T-helper 17 cell (primary cell): ENCODE measurements at places on chromosomes 11 and 22.
A peak's percentile ranks its signal among the peaks of the same experiment; 100 is the strongest.

- DNase-seq, result no peak
These were observed 34.8 kb downstream of the MRGPRX2 start for GRCh38 chr11:19025481-19026406.

- no peak for DNase-seq
These were observed 44.6 kb downstream of the KCNQ1OT1 start for GRCh38 chr11:2655016-2655719.

DNA sequence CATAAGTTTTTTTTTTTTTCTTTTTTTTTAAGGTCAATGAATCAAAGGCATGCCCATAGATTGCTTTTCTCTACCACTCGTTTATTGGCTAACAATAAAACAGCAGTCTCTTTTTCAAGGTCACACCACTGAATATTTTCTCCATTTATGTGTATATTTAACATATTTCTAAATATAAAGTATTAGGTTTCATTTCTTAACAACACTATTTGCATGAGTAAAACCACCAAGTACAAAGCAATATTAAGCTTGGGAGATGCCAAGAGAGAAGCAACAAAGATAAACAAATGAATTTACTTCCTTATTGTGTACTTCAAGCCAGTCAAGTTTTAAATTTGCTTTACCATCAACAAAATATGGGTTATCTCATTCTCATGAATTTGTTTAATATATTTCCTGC is 708.9 kb upstream of the CCDC179 start:
- DNase-seq, result no peak

DNA sequence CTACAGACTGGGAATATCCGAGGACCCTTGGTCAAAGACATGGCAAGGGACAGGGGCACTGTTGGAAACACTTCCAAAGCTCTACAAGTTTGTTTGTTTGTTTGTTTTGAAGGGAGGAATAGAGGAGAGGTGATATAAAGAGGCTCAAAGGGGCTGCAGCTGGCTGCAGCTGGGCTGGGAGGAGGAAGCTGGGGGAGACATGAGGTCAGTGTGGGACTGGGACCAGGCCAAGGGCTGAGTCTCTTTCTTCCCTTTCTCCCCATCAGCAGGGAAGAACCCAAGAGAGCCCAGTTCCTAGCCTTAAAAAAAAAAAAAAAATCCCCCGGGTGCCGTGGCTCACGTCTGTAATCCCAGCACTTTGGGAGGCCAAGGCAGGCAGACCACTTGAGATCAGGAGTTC is 5.0 kb downstream of the RHOG start:
- DNase-seq, result no peak

DNA sequence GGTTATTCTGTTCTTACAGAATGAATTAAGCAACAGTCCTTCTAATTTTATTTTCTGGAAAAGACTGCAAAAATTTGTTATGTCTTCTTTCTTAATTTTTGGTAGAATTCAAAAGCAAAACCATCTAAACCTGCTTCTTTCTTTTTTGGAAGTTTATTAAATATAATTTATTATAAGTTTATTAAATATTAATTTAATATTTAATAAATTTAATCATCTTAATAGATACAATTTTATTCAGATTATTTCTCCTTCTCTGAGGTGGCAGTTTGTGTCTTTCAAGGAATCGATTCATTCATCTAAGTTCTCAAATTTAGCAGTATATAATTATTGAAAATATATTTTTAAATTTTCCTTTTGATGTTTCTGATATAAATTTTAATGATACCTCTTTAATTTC is 837.5 kb upstream of the LRRC4C start:
- DNase-seq, result no peak

- DNase-seq, result no peak
These were observed 40.2 kb downstream of the WT1 start for GRCh38 chr11:32395127-32395526.

DNA sequence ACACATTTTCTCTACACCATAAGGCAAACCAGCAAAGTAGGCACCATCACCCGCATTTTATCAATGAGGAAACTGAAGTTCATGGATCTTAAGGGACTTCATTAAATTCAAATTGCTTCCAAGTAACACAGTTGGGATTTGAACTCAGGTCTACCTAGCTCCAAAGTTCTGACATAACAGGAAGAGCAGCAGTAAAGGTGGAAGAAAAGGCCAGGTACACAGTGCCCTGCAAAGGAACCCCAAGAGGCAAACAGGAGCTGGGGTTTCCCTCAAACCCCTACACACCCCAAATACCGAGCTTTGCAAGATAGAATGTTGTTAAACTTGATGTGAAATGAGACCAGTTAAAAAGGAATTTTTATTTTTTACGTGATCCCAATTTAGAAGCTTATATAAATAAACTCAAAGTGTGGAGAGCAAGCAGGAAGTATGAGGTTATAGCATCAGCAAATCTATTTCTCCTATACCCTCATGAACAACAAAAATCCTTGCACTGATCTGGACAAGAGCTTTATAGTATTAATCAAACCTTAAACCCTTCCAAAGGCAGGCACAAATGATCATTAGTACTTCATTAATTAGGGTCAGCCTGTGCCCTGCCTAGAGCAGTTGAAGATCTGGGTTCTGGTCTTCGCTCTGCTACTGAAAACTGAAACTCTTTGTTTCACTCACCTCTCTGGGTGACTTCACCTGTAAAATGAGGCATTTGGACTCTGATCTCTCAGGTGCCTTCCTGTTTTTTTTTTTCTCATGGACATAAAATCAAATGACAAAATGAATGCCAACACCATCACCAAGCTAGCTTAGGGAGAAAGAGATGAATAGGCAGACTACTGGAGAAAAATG is 36.5 kb downstream of the SYTL2 start:
- no peak for DNase-seq

DNA sequence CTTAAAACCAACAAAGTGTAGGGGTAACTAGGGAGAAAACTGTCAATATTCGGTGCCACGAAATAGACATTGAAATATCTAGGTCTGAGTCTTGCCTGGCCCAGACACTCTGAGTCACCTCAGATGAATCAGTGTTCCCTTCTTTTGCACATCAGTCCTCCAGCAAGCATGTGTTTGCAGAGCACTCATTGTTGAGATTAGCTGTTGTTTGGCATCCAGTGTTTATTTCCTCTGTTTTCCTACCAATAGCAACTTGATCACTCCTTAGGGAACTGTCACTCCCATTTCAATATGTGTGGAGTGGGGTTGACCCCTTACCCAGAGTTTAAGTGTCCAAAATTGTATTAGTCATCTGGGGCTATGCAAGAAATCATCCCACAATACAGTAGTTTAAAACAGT is 4.7 kb upstream of the ASCC2 start:
- DNase-seq, result no peak

DNA sequence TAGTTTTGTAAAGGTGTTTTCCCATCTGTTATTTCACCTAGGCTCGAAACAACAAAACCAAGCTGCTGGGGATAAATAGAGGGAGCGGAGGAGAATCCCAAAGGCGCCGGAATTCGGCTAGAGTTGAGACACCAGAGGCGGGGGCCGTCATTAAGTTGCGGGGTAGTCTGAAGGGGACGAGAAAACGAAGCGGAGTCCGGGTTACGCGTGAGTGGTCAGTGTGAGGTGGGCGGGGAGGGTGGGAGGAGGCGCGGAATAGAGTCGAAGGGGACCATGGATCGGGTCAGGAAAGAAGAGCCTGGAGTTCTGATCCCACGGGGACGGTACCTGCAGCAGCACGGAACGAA is 361 bp downstream of the SRPRA start:
- no peak for DNase-seq

- no peak for DNase-seq
These were observed 37.1 kb downstream of the ZNF202 start for GRCh38 chr11:123704341-123704740.

GRCh38 chr11:7977232-7977917 is 9.8 kb upstream of the EIF3F start:
- no peak for DNase-seq

- DNase-seq, result peak; percentile 50
These were observed at the start of gene CTTN for GRCh38 chr11:70397983-70398833. Gene CTTN, plus strand, starts transcription at chr11:70398529. Its CDS starts 8,769 bp downstream, at chr11:70407298.

GRCh38 chr22:48755059-48755949 is 1072.4 kb downstream of the BRD1 start:
- no peak for DNase-seq

GRCh38 chr11:11860103-11860979 is 18.6 kb downstream of the USP47 start:
- no peak for DNase-seq

- DNase-seq, result no peak
These were observed at the start of gene SLC43A1 for GRCh38 chr11:57515332-57516060. Gene SLC43A1, minus strand, starts transcription at chr11:57515702. Its CDS starts 1,591 bp downstream, at chr11:57514111.

GRCh38 chr11:82718307-82718706 is 15.4 kb downstream of the FAM181B start:
- no peak for DNase-seq

DNA sequence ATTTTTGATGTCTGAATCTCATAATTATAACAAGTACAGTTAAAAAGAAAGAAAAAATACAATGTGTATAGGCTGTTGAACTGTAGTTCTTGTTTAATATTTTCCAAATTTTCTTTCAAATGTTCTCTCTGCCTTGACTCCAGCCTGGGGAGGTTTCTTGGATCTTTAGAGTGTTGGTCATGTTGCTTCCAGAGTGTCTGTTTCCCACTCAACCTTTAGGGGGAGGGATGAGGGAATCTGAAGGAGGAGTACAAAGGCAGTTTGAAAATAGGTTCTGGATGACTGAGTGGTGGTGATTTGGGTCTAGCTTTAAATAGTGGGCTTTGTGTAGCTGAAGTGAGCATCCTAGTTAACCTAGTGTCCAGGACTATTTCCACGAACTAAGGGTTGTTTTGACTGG is 2.0 kb downstream of the CTNND1 start:
- no peak for DNase-seq

DNA sequence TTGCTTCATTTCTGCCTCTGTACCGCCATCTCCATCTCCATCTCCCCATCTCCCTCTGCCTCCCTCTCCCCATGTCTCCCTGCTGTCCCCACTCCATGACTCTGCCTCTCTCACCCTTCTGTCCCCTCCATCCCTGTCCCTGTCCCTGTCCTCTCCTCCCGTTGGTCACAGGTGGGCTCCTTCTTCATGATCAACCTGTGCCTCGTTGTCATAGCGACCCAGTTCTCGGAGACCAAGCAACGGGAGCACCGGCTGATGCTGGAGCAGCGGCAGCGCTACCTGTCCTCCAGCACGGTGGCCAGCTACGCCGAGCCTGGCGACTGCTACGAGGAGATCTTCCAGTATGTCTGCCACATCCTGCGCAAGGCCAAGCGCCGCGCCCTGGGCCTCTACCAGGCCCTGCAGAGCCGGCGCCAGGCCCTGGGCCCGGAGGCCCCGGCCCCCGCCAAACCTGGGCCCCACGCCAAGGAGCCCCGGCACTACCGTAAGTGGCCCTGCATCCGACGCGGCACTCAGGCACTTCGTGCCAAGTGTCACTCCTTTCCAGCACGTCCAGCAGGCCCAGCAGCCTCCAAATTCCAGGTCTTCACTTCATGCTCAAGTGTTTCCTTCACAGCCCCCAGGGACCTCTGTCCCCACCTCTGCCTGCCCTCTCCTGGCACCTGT is 76.0 kb downstream of the CACNA1I start:
- DNase-seq, result no peak

GRCh38 chr11:35478471-35479091 is 46.8 kb downstream of the PAMR1 start:
- DNase-seq, result no peak

DNA sequence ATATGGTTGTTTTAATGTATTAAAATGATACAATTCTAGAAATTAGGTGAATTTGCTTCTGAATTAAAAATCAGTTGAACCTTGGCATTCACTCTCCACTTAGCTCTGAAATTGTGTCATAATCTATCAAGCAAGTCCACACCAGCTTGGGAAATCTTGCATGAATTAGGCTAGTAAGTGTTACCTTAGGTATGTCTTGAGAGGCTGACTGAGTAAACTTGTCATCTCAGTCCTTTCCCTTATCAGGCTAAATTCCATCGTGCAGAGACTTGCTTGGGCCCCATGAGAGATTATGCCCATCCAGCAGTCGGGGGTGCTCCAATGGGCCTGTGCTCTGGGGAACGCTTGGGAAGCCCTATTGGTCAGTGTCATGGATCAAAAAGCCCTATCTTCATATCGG is 33.9 kb upstream of the ST14 start:
- no peak for DNase-seq

GRCh38 chr22:21568347-21569075 is 997 bp downstream of the UBE2L3 start:
- DNase-seq, result peak; percentile 13

DNA sequence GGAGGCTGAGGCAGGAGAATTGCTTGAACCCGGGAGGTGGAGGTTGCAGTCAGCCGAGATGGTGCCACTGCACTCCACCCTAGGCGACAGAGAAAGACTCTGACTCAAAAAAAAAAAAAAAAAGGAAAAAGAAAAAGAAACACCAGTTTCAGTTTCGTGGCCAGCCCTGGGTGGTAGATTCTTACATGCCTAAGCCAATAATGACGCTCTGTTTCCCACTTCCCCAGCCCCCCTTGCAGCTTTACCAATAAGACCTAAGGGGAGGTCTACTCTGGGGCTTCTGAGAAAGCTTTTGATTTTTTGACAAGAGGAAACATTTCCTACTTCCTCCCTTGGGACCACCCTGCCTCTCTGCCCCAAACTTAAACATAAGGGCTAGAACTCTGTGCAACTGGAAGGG is 30.0 kb upstream of the PTPRJ start:
- no peak for DNase-seq

DNA sequence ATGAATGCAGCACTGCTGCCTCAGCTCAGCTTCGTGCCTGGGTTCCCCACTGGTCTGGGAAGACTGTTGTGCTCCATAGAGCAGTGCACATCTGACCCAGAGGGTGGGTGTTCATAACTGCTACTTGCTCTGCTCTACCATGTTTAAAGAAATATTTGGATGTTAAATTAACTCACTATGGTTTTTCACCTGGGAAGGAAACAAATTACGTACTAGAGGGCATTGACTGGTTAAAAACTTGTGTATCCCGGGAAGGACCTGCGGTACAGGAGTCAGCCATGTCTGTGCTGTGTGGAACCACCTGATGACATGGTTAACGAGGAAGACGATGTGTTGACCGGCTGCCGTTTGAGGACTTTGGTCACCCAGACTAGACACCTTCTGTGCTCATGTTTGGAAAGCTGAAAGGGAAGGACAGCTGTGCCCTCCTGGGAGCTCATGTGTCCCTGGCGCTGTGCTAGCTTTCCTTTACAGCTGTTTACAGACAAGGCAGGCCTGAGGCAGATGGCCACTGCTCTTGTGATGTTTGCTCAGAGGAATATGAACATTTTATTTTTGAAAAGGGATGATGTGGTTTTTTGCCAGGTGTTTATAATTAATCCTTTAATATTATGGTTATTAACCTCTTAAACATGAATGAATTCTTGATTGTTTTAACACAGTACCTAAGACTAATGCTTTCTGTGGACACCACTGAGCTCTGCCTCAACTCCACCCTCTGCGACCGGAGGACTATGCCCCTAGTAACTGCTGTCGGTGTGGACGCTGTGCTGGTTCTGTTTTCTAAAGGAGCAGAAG is 14.3 kb upstream of the AIFM3 start:
- no peak for DNase-seq

DNA sequence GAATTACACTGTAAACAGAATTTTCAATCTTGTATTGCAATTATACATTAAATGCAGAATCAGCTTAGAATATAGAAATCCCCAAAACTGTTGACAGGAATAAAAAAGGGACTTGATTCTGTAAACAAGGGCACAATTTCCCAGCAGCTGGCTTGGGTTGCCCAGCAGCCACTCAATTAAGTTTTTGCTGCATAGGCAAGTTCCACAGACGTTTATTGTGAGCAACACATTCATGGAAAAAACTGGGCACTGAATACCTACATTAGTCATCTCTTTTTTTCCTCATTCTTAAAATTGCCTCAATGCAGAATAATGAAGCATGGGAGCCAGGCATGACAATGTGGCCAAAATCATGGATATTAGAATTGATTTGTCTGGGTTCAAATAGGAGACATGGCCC is 421.8 kb upstream of the ANO5 start:
- DNase-seq, result no peak
